ENCODE measurements at places on chromosomes 3 and 15.

DNA sequence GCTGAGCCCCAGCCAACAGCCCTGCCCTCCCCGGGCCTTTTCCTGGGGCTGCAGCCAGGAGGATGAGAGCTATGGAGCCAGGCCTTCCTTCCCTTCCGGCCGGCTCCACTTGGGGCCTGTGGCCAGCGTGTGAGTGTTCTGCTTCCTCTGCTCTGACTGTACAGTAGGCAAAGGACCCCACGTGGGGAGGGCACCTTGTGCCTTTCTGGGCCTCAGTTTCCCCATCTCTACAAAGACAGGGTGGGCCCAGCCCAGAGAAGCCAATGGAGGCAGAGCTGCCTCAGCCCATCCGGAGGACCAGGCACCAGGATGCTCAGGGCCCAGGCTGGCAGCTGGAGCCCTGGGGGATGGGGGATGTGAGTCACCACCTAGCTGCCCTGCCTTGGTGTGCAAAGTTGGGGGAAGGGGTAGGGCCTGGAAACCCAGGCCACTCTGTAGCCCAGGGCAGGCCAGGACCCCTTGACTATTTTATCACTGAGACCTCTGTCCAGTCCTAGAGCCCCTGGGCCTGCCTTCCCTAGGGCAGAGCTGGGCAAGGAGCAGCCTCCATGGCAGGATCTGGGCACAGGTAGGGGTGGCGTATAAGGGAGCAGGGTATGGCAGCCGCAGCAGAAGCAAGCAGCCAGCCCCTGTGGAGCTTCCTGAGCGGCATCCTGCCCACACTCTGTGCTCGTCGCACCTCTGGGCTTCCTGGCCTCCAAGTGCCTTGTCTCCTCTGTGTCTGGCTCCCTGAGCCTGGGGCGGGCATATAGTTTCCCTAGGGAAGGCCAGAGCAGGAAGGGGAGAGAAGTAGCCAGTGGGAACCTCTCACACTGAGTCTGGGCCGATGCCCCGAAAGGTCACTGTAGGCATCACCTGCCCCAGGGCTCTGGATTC, 1.8 kb downstream of the PSTPIP1 start:
- peak; percentile 44 for DNase-seq

GRCh38 chr3:64832098-64832497, 144.3 kb upstream of the ADAMTS9 start:
- DNase-seq: no peak

DNA sequence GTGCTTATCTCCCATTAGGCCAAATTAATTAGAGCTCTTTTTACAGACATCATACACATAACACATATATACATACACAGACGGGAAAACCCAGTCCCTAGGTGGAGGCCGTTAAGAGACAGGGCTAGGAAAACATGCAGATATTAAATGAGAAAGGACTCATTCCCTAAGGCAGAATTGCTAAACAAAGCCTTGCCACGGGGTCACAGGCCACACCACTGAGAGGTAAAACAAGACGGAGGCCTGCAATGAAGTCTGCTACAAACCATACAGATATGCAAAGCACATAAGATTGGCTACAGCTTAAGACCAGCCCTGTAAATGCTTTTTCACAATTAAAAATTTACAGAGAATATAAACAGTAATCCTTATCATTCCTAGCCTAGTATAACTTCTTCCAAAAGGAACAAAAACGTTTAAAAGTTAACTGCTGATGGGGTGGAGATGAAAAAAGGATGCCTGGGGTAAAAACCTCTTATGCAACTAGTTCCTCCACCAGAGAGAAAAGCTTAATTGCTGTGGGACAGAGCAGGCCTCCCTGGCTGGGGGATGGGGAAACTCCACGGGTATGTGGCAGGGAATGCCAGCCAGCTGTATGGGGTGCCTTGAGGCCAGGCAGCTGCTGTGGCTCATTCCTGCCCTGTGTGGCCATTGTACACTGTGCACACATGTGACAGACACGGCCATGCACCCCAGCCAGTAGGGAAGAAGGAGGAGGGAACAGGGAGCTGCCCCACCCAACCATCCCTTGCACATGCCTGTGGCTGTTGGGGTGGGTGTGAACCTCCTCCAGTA, 481.4 kb upstream of the LMCD1 start:
- DNase-seq: no peak

- DNase-seq: no peak
These were observed 147.9 kb upstream of the CGNL1 start for GRCh38 chr15:57228395-57228794.

- DNase-seq: peak; percentile 17
These were observed 768.5 kb upstream of the CFAP20DC start for GRCh38 chr3:59818033-59818918.

DNA sequence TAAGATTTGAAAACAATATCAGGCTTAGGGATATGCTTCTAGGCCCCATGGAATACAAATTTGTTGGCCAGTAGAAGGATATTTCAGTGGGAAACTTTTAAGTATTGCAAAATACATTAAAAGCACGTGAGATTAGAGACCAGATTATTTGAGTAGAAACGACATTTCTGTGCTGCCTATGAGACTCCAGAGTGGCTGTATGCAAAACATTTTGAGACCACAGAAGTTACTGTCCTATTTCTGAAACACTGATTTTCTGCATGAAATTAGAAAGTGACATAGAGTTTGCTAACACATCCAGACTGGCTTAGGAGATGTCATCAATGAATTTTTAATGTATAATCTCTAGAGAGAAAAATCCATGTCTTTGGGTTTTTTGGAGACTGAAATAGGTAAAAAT, 99.8 kb downstream of the KCNH8 start:
- no peak for DNase-seq

DNA sequence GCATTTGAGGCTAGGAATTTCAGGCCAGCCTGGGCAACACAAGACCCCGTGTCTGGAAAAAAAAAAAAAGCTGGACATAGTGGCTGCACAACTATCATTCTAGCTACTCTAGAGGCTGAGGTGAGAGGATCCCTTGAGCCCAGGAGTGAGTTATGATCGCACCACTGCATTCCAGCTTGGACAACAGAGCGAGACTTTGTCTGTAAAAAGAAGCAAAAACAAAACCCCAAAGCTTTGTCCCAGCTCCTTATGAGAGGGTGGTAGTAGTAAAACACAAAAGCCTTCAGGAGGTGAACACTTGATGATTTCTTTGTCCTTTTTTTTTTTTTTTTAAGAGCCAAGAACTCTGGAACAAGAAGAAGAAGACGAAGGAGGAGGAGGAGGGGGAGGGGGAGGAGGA, 1.1 kb upstream of the CD200 start:
- no peak for DNase-seq

DNA sequence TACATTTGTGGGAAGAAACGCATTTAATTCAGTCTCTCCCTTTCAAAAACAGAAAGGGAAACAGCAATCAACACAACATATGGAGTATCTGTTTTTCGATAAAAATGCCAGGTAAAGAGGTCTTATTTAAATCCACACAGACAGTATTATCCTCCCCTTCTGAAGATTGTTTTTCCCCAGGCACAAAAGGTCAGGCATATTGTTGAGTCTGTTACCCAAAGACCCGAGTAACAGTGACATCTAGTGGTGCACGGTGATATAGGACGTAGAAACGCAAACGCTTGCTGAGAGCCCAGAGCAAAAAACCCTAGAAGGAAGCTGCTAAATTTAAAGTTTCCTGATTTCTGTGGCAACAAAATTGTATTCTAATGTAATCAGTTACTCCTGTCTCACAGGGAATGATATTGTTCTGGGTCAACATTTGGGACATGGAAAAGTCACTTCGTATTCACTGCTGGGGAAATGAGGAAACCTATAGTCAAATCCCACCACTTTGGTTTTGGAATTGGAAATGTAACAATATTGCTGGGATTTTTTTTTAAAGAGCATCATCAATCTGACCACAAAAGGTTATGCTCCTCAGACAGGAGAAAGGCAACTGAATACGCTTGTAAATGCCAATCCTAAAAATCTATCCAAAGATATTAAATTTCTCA, 312.7 kb upstream of the CCDC54 start:
- peak; percentile 72 for DNase-seq

DNA sequence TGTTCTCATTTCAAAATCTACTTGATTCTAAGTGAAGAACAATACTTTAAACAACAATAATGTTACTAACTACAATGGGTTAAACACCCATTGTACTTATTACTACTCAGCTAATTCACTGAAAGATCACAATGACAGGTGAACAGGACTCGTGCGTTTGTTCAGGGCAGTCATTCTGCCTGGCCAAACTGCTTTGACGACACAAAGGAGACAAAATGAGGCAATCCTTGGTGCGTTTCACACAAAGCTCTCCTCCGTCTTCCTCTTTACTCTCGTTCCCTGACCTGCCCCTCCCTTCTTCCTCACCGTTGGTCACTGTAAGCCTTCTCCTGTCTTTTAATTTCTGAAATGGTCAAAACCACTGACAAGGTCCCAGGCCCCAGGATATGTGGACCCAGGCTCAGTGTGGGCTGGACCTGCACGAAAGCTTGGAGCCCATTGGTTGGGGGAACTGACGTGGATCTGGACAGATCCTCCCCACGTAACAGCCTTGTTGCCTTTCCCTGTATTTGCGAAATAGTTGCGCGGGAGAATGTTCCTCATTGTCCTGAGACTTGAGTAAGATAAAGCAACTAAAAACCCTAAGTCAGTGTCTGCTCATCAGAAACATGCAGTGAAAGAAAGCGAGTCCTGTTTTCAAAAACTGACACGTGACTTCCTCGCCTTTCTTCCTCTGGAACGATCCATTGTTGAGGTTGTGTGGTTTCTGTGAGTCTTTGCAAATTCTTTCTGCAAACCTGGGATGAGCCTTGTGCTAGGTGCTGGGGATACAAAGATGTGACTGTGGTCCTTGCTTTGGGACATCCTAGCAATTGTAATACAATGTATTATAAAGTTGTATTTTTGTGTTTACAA, 147.1 kb upstream of the RGMA start:
- peak; percentile 96 for DNase-seq

DNA sequence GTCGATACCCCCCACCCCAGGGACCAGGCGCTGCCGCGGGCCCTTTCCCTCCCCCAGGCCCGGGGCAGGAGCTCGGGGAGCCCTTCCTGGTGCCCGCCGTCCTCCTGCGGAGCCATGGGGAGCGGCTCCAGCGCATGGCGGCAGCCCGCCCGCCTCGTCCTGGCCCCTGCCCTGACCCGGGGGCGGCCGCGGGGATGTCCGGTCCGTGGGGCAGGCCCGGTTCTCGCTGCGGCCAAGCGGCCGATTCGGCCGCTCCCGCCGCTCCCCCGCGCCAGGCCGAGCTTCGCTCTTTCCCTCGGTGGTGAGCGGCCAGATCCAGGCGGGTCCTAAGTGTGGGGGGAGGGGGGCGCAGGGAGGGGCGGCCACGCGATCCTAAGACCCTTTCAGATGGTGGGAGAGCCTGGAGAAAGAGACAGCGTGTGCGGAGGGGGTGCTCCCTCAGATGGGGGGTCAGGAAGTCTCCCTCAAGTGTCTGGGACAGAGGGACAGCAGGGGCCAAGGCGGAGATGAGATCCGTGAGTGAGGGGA, 1.3 kb downstream of the NEIL1 start:
- DNase-seq: peak; percentile 74

DNA sequence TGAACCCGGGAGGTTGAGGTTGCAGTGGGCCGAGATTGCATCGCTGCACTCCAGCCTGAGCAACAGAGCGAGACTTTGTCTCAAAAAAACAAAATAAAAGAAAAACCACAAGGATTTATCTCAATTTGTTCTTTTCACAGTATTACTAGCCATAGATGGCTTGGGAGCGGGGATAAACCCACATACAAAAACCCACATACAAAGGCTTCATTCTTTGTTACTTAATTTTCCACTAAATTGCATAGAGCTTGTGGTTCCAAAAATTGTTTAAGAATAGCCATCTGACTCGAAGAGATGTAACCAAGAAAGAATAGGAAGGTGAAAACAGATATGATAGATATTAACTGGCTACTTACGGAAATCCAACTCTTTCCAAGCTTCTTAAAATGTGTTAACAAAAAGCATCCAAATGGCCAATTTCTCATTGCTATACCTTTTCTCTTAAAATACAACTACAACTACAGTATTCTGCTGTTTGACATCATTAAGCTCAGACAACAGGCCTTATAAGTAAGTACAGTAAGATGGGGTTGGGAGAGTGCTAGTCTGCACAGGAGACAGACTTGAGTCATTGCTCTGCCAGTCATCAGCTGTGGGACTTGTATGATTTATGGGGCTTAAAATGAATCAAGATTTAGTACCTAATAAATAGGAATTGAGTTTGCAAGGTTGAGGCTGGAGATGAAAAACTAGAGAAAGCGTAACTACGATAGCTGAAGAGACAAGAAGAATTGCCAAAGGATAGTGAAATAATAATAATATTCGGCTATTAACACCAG, 96.6 kb upstream of the PLXND1 start:
- DNase-seq: no peak

DNA sequence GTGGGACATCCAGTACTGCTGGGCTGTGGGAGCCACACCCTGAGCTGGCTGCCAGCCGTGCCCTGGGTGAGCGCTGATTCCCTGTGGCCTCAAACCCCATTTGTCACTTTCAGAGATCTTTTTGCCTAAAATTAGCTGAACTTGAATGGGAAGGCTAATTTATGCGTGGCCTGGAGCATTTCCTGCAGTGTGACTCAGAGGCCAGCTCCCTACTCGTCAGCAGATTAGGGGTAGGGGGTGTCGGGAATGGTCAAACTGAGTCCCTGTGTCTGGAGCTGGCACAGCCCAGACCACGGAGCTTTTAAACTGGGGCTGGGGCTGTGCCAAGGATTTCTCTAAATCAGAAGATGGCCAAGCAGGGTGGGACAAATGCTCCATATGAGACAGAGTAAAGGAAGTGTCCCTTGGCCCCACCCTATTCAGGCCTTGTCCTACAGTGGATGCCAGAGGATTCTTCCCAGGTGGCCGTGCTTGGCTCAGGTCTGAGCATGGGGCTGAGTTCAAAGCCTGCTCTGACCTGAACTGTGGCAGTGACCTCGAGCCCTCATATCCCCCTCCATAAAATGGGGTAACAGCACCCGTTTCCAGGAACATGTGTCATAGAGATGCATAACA, 59.7 kb downstream of the ATP2B2 start:
- DNase-seq: peak; percentile 41

- DNase-seq: peak; percentile 48
These were observed 67.3 kb downstream of the P2RY1 start for GRCh38 chr3:152902141-152902669.

- peak; percentile 46 for DNase-seq
These were observed 36.9 kb upstream of the TRIM59 start for GRCh38 chr3:160486459-160486869.

DNA sequence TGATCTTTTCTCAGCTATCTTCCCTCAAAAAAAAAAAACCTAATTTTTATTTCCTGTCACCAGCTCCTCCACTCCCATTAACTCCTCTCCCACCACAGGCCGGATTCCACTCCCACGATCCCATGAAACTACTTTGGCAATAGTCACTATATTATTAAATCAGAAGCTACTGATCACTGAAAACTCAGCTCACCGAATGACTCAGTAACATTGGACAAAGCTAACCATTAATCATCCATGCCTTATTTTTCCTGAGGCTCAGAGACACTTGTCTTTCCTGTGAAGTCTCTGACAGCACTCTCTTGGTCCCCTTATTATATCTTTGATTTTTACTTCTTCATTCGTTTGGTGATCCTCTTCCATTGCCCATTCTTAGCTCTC, 260.2 kb downstream of the CGGBP1 start:
- no peak for DNase-seq

DNA sequence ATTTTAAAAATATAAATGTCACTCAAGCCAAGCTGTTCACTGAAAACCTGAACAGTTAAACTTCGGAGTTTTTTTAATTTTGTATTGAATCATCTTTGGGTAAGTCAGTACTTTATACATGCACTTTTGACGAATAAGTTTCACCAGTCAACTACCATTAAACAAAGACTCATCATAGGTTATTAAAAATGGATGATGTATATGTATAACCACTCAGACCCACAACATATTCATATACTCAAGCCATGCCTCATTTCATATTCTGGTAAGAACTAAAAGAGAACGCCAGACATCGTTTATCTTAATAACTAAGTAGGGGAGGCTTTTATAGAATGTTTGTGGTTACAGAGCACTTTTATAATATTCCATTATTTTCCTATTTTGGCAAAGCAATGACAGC, 18.3 kb downstream of the MSL2 start:
- DNase-seq: no peak
